Lung microvascular endothelial cell (primary cell): ENCODE measurements at places on chromosomes 3 and 15. TPM values are rescaled to one million over a fixed set of nuclear protein-coding genes. Genes with fewer than 3 reads are reported as not detected.
A peak's percentile ranks its signal among the peaks of the same experiment; 100 is the strongest.

DNA sequence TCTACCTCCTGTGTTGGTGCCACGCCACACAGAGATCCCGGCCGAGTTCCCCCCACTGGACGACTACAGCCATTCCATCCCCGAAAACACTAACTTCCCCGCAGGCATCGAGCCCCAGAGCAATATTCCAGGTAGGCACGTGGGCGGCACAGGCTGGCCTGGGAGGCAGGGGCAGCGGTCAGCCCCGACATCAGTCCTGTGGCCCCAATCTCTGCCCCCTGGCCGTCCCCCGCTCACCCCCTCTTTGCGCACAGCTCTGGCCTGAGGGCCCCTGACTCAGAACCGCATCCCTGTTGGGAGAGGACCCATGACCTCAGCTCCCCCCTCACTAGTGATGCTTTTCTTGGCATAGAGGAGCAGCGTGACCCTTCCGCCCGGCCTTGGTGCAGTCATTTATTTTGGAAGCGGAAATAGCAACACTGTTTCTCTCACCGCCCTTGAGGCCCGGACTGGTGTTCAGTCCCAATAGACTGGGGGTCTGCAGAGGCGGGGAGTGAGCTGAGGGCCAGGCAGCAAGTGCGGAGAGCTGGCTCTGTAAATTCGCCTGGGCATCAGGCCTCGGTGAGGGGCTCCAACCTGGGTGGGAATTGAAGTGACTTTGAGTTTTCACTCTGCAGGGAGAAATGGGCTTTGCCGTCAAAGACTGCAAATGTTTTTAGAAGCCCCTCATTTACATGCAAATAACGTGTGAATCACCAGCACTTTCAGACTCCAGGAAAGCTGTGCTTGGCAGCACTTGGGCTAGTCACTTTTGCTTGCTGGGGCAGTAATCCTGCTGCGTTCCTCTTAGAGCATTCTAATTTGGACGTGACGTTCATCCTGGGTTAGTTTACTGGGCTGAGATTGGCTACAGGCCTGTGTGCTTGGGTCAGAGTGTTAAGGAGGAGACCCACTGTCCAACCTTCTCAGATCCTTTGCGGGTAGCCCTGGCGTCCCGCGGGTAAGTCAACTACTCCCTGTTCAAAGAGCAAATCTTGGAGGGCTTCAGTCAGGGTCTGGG lies 88.9 kb downstream of the AAGAB start:
- peak; percentile 78 for DNase-seq

GRCh38 chr3:184737063-184737462 lies 25.2 kb upstream of the MAGEF1 start:
- DNase-seq, result no peak

GRCh38 chr3:119104031-119104430 lies 41.9 kb upstream of the TEX55 start:
- no peak for DNase-seq

DNA sequence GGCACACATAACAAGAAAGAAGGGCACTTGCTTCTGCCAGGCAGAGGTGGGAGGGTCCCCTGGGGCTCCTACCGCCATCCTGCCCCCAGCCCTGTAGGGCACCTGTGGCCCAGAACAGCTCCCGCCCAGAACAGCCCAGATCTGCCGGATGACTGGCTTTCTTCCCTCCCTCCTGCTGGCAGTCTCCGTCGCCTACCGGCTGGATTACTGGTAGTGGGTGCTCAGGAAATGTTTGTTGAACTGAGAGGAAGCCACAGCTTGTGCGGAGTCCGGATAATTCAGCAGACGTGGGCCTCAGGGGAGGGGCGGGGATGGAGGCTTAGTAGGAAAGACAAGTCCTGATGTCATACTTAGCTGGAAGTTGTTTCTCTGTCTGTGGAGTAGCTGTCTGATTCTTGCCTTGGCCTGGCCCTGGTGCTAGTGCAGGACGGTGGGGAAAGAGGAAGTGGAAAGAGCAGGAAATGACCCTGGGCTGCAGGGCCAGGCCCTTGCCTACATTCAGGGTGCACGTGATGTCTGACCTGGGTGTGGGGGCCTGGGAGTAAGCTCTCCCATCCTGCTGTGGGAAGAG lies 6.7 kb downstream of the CCDC9B start:
- peak; percentile 52 for DNase-seq

DNA sequence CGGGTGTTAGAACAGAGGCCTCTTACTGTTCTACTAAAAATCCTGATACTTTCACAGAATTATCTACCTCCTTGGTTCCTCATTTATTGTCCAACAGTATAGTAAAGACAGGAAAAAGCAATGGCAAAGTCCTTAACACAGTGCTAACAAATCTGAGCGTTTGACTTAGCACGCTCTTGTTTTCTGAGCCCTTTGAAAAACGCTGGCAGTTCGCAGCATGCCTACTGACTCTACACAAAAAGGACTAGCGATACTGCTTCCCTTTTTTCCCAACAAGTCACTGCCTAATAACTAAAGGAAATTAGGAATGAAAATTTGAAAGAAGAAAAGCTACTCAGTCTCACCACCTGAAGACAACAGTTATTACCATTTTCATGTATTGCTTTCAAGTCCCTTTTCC lies 34.8 kb upstream of the CEMIP start:
- no peak for DNase-seq

- peak; percentile 35 for DNase-seq
Measured at GRCh38 chr3:9826815-9827573, 16.8 kb downstream of the RPUSD3 start.

- DNase-seq, result no peak
Measured at GRCh38 chr3:62644493-62644892, 230.7 kb downstream of the CADPS start.

Gene COL6A5
- total RNA-seq, result not detected in 2 replicates

Gene UQCRC1
- total RNA-seq, result 187 and 249 TPM in 2 replicates
